Left kidney (tissue), 8 donors: ENCODE measurements at places on chromosomes 3 and 15.

GRCh38 chr15:70470556-70471191 lies 292.7 kb downstream of the UACA start:
- no peak for DNase-seq

GRCh38 chr3:45473841-45474240 lies 85.5 kb downstream of the LARS2 start:
- DNase-seq: no peak

- DNase-seq: no peak
Measured at GRCh38 chr3:10981961-10982360, 10.6 kb upstream of the SLC6A1 start.

DNA sequence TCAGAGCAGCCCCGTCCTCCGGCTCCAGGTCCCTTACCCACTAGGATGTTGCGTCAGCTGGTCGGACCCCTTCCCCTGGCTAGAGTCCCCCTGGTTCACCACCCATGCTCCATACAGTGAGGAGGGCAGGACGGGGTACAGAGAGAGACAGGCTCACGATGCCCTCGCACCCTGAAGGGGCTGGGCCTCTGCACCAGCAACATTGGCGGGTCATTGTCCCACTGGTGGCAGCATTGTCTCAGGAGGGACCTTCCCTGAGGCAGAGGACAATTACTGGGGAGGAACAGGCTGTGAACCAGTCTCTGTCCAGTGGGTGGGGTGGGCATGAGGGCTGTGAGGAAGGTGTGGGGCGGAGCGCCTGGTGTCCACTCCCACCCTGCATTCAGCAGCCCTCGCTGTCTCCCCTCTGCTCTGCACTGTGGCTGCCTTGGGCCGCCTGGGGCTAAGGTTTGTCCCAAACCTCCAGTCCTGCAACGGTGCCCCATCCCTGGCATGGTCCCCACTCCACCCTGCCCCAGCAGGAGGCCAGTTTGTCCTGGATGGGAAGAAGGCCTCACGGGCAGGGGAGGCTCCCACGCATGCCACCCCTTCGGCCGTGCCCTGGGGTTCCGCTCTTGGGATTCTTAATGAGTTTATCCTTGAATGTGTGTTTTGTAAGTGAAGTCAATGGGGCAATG lies 48.0 kb upstream of the KLF13 start:
- no peak for DNase-seq

GRCh38 chr15:95758451-95758850 lies 572.0 kb upstream of the NR2F2 start:
- no peak for DNase-seq

DNA sequence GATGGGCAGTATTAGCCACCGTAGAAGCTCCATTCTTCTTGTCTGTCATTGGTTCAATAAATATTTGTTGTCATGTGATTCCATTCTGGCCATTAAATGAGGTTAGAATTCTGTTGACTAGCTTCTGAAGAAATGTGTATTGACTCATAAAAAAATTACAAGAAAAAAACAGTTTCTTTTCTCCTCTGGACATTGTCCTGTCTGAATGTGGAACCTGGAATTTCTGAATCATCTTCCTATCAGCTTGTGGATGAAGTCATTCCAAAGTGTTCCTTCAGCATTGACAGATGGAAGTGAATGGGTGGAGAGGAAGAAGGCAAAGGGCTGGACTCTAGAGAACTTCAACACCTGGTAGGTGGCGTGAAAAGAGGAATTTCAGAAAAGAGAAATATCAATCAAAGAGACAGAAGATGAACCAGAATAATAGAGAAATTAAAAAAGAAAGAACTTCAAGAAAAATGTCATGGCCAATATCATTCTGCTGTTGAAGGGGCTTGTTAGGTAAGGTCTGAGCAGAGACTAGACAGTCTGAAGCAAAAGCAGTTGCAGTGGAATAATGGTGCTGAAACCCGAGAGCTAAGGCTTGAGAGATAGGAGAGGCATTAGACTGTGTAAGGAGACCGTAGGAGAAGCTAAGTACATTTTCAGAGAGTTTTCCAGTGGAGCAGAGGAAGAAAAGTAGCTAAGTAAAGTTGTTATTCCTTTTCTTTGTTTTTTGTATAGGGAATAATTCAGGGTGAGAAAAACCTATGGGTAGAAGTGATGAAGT lies 806.6 kb downstream of the SQOR start:
- no peak for DNase-seq

DNA sequence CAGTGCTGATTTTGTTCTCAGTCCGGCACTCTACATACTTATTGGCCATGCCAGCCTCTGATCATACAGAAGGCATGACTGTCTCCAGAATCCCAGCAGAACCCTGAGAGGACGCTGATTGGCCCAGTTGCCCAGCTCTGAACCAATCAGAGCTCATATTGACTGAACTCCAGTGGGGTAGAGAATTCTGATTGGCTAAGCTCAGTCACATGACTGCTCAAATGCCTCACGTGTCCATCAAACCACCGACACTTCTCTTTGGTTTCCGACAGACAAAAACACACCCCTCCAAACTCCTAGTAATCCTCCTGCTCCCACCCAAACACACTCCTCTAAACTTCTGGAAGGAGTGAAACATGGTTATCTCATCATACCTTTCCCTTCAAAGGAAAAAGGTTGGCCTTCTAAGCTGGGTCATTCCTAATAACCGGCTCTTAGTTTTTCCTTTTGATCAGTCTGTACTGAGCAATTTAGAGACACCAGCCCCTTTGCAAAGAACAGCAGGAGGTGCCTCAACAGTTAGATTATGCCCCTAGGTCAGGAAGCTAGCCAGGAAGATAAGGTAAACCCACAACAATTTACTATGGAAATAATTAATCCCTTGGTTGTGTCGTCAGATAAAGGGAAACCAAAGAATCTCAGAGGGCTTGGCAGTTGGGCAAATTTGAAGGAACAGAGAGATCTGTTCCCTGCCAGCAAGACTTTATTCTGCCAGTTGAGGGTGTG lies 187.8 kb downstream of the TLE3 start:
- DNase-seq: no peak

- DNase-seq: no peak
Measured at GRCh38 chr3:176870451-176870850, 326.8 kb downstream of the TBL1XR1 start.

DNA sequence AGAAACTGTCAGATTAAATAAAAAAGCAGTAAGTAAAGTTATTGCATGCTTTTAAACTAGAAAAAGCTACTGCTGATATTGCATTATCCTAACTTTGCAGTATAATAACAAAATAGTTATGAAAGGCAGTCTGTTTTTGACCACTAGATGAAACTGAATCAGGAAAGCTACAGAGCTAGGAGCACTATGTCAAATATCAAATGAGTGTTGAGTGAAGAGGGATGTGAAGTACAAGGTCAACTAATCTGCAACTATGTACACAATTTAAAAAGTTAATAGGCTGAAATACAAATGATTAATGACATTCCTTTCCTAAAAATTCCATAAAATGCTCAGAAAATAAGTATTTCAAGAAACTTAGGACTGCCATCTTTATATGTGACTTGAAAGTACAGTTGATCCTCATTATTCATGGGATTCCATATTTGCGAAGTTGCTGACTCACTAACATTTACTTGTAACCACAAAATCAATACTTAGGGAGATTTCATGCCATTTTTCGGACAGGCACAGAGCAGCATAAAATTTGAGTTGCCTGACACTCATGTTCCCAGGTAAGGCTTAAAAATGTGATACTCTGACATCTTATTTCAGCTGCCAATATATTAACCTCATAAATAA lies 34.5 kb downstream of the SLC4A7 start:
- DNase-seq: no peak

DNA sequence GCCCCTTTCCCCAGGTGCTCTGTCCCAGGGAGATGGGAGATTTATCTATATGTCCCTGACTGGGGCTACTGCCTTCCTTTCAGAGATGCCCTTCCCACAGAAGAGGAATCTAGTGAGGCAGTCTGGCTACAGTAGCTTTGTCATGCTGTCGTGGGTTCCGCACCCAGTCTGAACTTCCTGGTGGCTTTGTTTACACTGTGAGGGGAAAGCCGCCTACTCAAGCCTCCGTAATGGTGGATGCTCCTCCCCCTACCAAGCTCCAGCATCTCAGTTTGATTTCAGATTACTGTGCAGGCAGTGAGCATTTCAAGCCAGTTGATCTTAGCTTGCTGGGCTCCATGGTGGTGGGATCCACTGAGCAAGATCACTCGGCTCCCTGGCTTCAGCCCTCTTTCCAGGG lies 35.4 kb upstream of the SLC7A14 start:
- DNase-seq: no peak

- DNase-seq: no peak
Measured at GRCh38 chr3:36803091-36803791, 38.9 kb upstream of the DCLK3 start.

DNA sequence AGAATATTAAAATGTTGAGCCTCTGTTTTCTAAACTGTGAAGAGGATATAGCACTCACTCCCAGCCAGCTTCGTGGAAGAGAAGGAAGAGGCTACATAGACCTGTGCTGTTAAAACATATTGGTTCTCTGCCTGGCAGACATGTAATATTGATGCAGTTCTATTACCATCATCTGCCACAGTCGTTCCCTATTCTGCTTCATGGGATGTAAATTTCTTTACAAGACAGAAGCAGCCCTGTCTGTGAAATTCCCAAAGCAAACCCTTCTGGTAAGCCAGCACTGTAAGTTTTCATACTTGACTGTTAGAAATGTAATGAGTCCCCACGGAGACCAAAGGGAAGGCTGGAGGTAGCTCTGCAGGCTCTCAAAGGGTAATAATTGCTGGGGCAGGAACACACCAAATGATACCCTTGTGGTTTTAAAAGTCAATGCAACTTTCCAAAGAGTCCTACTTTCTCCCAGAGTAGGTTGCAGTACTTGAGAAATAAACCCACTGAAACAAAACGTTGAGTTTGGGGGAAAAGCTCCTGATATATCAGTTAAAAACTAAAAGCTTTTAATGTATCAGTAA lies 129.9 kb upstream of the HES1 start:
- DNase-seq: no peak

- DNase-seq: no peak
Measured at GRCh38 chr3:72229952-72230351, 445.0 kb upstream of the PROK2 start.

DNA sequence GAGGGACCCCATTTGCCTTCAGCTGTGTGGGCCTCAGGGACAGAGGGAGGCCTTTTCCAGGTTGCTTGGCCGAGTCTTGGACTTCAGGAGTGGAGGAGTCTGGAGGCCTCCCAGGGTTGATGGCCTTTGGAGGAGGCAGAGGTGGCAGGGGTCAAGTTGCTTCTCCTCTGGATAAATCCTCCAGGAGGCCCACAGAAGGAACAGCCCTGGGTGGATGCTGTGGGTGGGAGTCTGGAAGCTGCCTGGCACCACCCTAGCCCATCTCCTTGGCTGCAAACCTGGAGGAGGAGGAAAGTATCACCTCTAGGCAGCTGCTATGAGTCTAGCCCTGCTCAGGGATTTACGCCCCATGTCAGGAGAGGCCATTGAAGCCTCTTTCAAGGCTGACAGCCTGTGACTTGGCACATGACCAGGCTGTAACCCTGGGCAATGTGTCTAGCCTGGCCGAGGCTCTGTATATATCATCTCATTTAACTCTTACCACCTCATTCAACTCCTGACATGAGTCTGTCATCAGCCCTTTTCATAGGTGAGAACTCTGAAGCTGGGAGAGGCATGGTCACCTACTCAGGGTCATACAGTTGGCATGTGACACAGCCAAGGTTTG lies 2.9 kb upstream of the PRKCD start:
- no peak for DNase-seq

DNA sequence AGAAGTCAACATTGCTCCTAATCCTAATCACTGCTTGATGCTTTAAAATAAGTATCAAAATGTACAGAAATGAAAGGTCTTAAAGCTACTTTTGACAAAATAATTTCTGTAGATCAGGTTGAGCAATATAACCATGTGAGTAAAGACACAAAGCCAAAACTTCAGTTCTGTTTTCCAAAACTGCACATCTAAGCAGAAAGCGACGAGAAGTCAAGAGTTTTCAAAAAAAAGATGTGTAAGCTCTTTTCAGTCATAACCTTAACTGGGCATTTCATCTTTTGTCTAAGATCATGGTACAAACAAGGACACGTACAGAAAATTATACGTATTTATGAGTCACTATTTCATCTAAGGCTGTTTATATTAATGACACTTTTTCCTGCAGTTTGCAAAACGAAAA lies 608.8 kb downstream of the FOXP1 start:
- DNase-seq: no peak

DNA sequence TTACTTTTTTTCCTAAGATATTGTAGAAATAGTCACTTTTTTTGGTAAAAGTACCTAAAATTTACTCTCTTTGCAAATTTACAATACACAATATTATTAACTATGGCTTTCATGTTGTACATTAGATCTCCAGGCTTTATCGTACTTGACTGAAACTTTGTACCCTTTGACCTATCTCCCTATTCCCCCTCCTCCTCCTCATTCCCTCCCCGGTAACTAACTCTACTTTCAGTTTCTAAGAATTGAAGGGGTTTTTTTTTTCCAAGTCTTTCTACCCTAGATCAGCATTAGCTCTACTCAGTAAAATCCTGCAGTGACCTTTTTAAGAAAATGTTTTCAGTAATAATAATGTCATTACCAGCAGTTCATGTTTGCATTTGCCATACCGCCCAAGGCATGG lies 10.1 kb downstream of the HACL1 start:
- no peak for DNase-seq

DNA sequence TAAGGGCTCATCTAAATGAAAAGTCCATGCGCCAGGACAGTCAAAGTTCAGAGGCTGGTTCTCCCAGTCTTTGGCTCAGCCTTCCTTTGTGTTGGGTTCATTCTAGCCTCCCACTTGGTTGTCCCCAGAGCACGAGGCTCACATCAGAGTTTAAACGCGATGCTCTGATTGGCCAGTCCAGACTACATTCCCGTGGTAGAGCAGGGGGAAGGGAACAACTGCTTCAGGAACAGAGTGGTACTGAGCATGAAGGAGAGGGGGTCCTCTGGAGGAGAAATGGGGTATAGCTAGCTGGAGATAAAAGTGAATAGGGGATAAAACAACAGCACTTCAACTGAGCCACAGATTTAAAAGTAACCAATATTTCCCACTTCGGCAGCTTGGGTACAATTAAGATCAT lies 32.2 kb downstream of the ANAPC13 start:
- no peak for DNase-seq

GRCh38 chr15:71011503-71012155 lies 103.6 kb upstream of the THSD4 start:
- peak; percentile 35 for DNase-seq

DNA sequence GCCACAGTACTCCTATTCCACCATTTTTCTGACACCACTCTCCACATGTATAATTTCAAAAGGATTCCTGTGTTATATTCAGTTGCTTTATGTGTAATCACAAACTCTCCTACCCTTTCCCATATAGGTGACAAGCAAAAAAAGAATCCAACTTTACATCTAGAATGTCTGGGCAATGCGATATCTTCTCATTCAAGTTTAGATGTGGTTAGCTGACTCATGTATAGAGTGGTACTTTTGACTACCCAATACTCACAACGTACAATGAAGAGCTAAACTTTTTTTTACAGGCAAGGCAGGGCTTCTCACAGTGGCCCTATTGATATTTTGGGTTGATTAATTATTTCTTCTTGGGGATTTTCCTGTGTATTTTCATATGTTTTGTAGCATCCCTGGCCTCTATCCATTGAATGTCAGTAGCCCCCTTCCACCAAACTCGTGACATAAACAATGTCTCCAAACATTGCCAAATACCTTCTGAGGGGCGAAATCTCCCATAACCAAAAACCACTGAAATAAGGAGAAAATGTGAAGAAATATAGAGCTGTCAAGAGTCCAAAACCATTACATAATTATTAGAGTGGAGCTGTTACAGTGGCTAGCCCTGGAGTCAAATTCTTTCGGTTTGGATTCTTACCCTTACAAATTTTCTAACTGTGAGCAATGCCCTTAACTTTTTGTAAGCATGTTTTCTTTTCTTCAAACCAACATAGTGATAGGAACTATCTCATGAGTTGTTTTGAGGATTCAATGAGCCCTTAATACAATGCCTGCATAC lies 342.6 kb downstream of the NSUN3 start:
- no peak for DNase-seq

GRCh38 chr15:49706805-49707204 lies 86.0 kb downstream of the DTWD1 start:
- DNase-seq: no peak
